ENCODE measurements at places on chromosomes 6 and 20.

GRCh38 chr20:16541226-16541625 lies 32.0 kb downstream of the KIF16B start:
- DNase-seq: no peak

GRCh38 chr6:55530931-55531330 lies 48.1 kb downstream of the HMGCLL1 start:
- DNase-seq: no peak

DNA sequence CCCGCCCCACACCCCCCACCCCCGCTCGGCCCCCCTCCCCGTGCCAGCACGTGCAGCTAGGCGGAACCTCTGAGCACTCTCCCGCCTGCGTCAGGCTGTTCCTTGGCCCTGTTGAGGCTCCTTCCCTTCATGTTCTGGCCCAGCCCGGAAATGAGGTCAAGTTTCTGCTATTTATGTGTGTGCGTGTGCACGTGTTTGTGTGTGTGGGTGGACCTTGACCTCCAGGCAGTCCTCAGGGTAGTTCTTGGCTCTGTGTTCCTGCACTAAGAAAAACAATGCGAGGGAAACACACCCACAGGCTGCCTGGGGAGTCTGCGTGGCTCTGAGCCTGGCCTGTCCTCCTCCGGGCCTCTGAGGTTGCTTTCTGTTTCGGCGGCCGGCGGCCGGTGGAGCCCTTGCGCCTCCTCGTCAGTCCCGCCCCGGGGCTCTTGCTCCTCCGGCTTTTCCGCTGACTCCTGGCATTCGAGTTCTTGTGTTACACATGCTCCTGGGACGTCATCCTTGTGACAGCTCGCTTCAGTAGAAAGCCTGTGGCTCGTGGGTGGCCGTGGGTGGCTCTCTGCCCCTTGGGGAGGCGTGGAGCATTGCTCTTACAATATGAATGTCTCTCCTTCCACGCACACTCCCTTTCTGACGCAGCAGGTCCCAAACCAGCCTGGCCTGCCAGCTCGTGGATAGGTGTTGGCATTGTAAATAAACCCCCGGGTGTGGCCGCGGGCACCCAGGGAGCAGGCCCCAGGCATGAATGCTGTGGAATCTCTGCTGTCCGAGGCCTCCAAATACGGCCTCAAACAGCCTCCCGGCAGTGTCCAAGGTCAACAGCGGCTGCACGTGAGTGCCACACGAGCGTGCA lies 10.0 kb downstream of the SLCO4A1 start:
- peak; percentile 33 for DNase-seq

GRCh38 chr6:11353921-11354389 lies 121.5 kb upstream of the NEDD9 start:
- no peak for DNase-seq

DNA sequence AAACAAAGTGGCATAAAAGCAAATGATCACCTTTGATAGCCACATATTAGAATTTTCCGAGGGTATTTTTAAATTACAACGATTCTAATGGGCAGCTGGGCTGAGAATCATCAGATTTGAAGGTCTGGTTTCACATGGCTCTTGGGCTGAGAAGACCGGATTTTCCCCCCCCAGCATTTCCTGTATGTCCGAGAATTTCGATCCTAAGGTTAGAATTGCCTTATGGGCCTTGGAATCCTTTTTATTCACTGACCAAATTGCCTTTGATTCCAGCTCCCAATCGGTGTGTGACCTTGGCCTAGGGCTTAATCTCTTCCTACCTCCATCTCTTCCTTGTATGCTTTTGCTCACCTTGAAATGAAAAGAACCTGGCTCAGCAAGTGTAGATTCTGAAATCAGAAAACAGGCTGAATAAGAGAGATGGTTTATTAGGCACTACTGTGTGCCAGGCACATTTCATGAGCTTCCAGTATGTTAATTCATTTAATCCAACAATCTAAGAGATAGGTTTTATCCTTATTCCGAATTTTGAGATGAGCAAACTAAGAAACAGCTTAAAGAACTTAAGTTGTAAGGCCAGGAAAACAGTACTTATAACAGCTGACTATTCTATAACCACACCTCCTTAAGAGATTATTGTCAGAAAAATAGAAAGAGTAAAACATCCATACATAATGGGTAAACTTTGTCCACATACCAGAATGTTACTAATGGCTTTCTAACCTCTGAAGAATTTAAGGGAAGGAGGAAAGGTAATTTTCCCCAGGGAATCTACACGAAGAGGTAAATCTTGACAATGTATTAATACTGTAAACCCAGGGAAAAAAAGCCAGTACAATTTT lies 39.4 kb downstream of the HFE start:
- DNase-seq: no peak

- no peak for DNase-seq
Observed at GRCh38 chr20:25051386-25052155, 6.4 kb downstream of the ACSS1 start.

- no peak for DNase-seq
Observed at GRCh38 chr6:75952128-75952527, 120.3 kb downstream of the IMPG1 start.

DNA sequence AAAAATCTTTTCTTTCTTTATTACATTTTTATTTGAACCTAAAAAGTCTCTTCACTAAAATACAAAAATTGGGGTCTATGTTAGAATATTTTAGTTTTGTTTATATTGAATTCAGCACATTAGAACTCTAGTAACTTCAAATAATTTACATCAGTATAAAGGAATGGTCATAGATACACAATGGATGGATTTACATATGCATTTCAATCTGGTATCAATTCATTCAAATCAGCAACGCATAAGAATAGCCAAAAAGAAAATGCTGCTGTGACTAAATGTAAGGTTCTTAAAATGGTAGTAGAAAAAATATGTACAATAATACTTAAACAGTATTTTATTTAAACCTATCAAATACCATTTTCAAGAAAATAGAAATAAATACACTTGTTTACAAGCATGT lies 47.6 kb upstream of the MANEA start:
- no peak for DNase-seq

GRCh38 chr6:170583756-170584180 lies 669 bp downstream of the PDCD2 start:
- no peak for DNase-seq

DNA sequence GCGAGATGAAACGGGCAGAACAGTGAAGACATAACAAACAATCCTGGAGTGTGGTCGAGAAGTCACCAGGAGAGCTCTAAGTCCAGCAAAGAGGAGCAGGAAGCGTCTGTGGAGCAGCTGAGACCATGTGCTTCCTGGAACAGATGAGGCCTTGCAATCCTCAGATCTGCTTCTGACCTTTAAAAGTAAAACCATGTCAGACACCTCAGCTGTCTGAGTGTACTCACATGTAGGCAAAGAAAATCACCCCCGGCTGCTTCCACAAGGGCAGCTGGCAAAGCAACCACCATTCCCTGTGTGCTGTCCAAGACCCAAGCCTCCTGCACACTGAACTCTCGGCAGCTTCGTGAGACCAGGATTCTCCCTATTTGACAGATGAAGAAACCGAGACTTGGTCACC lies 76.6 kb downstream of the EDN3 start:
- DNase-seq: no peak

DNA sequence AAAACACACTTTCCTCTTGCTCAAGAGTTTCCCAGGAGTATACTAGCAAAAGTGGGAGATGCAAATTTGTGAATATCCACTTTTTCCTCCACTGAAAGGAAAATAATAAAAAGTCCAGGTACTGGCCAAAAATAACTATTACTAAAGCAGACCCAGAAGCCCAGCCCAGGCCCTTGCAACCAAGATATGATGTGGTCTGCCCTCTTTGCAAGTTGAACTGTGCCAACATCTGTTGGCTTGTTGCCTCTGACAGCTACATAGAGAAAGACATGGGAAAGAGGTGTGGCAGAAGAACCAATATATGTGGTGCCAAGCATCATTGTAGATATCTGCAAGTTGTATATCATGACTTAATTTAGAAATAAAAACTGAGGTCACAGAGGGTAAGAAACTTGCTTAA lies 78.4 kb upstream of the JAG1 start:
- DNase-seq: no peak

- DNase-seq: no peak
Observed at GRCh38 chr6:118528129-118528528, 20.0 kb upstream of the PLN start.

DNA sequence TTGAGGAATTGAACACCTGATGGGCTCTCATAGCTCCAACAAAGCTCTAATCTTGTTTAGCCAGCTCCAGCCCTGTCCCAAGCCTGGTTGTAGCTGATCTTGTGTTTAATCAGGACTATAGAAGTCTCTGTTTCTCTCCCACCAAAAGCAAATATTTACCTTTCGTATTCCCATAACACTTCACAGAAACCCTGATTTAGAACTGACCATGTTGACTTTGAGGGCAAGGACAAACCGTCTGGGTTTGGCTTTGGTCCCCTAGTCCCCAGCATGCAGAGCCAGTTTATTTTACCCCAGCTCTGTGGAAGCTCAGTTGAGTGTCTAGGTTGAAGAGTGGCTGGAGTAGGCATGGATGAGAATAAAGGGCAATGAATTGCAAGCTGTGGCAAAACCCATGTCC lies 18.0 kb upstream of the SIM1 start:
- no peak for DNase-seq

DNA sequence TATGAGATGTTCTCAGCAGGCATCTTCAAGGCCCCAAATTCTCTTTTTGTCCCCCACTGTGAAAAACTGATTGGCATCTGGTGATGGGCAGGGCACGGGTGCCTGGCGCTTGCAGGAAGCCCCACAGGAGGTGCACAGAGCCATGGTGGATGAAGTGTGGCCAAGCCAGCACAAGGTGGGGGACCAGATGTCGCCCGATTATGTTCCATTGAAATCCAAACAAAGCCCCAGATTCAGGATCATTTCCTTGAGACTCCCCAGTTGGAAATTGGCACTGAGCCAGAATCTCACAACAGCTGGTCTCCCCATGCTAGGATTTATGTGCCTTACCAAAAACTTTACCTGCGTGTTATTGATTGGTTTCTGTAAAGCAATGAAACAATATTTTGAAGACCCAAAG lies 186.1 kb downstream of the ADAT2 start:
- DNase-seq: no peak

- DNase-seq: no peak
Observed at GRCh38 chr20:44924541-44924940, 14.7 kb downstream of the PABPC1L start.

DNA sequence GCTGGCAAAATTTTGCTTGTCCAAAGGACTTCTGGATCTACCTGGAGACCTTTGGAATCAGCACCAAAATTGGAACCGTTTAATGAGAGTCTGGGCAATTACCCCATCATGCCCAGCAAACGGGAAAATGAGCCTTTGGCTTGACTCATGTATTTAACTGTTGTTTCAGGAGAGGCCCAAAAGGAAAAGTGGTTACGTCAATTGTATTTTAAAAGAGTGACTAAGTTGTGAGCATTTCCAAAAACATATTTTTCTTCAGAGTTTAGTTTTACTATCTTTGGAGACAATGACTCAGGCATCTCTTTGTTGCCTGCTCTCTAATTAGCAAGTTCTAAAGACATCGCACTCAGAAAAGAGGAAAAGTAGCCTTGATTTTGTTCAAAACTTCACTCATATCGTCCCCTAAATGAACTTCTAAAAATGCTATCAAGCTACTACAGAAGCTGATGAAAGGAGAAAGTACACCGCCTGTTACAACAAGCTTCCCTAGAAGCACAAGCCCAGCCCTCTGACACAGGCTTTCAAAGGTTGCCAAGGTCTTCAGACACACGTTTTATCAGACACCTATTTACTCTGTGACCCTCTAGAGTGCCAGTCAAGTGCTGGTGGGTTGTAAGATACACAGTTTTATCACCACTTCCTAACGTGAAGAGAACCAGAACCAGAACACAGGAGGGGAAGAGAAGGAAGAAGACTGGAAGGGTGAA lies 146.2 kb downstream of the TBX18 start:
- DNase-seq: no peak

DNA sequence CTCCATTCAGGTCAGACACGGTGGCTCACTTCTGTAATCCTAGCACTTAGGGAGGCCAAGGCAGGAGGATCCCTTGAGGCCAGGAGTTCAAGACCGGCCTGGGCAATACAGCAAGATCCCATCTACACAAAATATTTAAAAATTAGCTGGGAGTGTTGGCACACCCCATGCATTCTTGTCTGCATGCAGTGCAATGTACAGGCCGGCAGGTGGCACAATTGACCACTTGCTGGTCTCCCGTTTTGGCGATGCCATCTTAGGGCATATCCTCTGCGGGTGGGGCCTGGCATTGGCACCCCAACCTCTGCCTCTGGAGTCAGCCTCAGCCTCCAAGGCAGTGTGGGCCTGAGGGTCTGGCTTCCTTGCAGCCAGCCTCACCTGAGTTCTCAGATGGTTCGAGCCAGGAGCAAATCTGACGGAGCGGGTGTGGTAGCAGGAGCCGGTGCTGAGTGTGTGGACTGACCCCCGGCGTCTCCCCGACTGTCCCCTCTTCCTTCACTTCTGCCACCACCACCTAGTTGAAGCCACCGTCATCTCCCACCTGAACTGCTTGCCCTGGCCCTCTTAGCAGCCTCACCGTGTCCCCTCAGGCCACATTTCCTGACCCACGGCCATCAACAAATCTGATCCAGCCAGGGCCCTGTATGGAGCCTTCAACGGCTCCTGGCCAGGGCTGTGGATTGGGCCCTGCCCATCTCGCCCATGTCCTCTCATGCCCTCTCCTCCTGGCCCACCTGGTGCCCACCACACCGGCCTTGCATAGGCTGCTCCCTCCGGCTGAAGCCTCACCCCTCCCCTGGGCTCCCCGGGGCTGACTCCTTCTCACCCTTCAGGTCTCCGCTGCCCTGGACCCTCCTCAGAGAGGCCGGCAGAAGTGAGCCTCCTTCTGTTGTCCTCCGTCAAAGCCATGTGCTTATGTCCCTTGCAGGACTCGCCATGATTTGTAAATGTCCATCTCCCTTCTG lies 44.0 kb downstream of the EFCAB8 start:
- DNase-seq: peak; percentile 58

- no peak for DNase-seq
Observed at GRCh38 chr6:111107589-111107988, 20.3 kb downstream of the SLC16A10 start.

DNA sequence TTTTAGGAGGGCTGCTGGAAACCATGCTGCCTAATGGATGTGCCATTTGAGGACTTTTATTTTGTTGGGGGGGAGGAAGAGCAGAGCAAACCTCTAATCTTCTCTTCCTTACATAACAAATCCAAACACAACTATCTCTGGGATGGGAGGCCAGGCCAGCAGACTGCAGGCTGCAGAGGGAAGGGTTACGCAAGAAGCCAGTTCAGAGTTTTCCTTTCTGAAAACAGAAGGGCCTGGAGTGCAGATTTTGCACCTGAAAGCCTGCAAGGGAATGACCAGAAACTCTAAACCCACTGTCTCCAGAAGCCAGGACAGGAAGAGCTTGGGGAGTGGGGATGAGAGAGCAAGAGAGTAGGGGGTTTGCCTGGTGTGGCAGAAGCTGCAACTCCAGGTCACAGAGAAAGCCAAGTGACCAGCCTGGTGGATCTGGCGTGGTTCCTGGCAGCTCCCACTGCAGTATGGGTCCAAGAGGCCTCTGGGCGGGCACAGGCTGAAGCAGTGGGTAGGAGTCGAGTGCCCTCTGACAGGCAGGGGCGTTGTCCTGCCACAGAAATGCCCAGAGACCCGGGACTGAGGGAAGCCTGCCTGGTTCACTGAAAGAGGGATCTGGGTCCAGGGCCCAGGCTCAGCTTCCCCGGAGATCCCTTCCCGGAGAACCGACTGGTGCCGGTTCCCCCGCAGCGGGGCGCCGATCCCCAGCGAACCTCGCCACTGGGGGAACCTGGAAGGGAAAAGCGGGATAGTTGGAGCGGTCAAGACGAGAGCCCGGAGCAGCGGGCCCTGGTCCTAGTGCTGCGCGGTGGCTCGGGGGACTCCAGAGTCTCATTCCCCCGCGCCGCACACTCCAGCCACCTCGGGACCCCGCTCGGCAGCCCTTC lies 6.7 kb downstream of the MAFB start:
- DNase-seq: no peak

Data from hippocampal formation (tissue), 2 donors.